ENCODE measurements at places on chromosomes 16 and 17.

GRCh38 chr17:31787857-31788570, 71.0 kb downstream of the COPRS start:
- DNase-seq, result no peak

DNA sequence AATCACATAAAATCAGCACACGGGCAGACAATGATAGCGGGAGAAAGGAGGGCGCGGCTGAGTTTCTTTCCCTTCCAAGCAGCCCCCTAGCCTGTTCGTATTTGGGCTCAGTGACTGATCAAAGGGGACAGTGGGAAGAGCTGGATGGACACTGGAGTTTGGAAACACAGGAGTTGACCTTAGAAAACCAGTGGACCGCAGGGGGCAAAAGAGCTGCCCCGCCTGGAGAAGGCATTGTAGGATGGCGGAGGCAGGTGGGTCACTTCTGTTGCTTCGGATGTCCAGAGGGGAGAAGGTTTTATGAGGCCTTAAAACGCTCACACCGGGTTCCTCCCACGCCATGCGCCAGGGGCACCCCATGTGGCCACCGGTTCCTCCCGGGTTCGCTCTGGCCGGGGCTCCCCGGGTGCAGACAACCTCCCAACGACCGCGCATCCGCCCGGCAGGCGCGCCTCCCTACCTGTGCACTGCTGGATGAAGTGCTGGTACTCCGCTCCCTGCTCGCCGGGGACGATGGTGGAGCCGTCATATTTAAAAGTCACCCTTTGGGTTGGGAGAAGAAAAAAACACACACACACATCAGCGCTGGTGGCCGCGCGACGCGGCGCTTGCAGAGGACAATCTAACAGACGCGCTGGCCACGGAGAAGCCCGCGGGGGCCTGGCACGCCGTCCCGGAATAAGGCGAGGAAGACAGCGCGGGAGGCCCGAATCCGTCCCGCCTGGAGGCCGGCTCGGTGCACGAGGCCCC, 662 bp downstream of the COTL1 start:
- DNase-seq, result peak; percentile 60

DNA sequence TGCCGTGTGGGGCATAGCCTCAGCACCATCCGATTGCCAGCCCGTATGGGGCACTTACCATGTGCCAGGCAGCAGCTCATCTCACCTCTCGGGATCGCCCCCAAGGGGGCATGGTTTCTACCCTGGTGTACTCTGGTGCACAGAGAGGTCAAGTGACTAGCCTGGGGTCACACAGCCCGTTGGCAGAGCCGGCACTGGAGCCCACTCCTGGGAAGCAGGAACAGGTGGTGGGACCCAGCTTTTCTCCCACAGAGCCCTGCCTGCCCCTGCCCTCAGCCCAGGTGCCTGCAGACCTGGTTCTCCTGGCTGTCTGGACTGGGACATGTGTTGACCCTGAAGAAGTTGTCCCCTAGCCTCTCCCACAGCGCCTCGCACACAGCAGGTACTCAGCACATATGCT, 141.8 kb upstream of the CIBAR2 start:
- DNase-seq, result no peak

DNA sequence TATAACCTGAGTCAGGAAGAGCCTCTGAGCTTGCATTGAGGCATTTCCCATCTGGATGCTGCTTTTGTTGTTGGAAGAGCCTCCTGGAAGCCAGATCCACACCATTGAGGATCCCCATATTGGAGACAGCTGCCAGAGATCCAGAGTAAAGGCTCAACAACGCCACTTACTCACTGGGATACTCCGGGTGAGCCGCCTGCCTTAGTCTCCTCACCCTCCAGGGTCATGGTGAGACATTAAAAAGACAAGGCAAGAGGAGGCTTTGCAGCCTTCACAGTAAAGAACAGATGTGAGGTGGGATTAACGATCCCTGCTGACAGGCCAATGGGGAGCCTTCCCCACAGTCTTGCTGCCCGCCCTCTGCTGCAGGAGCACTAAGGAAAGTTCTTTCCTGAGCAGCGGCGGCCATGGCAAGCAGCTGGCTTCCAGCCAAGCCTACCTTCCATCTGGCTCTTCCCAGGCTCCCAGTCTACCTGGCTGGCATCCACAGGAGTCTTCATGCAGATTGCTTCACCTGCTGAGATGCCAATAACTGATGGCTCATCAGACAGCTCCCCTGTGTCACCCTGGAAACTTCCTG, 198.5 kb downstream of the CYLD start:
- DNase-seq, result no peak

- DNase-seq, result no peak
Observed at GRCh38 chr17:13024526-13025257, 6.9 kb upstream of the ELAC2 start.

DNA sequence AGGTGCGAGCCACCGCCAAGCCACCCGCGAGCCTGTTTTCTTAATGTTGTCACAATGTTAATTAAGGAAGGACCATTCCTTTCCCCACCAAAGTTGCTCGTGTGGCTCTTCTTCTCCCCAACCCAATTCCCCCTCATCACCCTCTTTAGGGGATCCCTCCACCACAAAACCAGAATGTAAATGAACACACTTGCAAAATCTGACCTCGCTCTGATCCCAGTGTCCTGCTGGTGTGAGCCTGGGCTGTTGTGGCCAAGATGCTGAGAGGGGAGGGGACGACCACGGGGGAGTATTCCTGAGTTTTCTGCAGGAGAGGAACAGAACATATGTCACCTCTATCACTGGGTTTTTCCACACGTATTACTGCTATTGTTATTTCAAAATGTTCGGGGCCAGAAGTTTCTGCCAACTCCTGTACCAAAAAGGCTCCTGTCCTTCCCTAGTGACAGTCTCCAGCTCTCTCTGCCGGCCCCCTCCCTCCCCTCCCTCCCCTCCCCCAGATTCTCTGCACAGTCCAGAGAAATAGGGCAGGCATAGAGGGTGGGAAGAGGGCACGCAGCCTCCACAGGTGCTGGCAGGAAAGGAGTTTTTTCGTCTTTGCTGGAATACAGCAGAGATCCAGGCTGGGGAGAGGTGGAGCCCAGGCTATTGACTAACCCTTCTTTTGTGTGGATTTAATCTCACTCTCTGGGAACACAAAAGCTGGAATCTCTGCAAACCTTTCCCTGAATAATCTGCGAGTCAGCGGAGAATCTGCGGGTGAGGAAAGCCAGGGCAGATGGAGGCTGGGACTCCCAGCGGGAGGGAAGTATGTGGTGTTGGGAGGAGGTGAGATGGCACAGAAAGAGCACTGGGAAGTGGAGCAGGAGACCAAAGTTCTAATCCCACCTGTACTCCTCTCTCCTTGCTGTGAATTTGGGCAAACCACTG, 4.5 kb upstream of the CA4 start:
- no peak for DNase-seq

GRCh38 chr17:57480438-57481196, 224.3 kb downstream of the MSI2 start:
- DNase-seq, result no peak

GRCh38 chr16:57612494-57612893, 15.9 kb upstream of the ADGRG1 start:
- no peak for DNase-seq

DNA sequence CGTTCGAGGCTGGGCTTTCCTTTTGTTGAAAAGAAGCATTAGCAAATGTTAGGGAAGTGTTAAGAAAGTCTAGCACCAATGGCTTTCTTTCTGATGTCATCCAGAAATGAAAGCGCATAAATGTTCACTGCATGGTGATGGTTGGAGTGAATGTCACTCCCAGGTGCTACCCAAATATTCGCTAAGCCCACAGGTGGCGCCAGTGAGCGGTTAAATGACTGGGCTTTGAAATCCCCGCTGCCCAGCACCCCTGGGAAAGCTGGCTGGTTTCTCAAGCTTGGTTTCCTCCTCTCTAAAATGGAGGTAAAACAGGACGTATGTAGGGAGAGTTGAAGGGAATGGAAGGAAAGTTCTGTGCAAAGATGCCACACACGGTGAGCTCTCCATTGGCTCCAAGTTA, 104.4 kb downstream of the IRX5 start:
- no peak for DNase-seq

DNA sequence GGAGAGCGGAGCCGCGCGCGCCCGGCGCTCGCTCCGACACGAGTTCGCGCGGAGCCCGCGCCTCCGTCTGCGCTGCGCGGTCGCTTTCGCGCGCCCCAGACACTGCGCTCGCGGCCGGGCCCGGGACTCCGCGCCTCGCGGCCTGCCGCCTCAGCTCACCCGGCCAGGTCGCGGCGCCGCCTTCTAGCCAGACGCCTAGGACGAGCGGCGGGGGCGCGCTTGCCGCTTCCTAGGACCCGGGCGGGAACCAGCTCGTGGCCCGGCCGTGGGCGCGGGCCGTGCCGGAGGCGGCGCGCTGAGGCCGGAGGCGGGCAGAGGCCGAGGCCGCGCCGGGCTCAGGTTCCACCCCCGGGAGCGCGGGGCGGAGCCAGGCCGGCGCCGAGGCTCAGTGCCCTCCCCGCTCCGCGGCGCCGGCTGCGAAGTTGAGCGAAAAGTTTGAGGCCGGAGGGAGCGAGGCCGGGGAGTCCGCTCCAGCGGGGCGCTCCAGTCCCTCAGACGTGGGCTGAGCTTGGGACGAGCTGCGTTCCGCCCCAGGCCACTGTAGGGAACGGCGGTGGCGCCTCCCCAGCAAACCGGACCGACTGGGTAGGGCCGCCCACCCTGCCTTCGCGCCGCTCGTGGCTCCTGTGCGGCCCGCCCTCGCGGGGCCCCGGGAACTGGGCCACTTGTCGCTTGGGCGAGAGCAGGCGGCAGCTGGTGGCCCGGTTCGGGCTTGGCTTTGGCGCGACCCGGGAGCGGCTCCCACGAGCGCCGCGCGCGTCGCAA, at the start of gene SPHK1:
SPHK1 (plus strand) TSS at position 388 of the 765 bp plus-strand sequence. CDS start 1,036 bp downstream, outside the sequence.
- DNase-seq, result no peak

DNA sequence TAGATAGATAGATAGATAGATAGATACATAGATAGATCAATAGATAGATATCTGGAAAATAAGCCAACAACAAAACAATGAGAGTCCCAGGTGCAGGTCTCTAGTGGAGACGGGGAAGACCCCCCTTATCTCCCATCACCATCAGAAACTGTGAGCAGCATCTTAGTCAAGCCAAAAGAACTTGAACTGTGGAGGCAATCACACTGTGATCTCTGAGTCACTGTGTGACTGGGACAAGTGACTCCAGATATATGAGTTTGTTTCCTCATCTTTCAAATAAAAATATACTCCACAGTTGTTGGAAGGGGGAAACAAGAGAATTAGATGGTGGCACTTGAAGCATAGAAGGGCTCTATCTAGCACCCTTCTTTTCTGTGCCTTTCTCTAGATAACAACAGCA, 42.1 kb downstream of the NOG start:
- DNase-seq, result no peak

- DNase-seq, result no peak
Observed at GRCh38 chr16:56137269-56137668, 54.0 kb upstream of the GNAO1 start.

GRCh38 chr16:53022374-53022773, 30.3 kb downstream of the CHD9NB start:
- DNase-seq, result peak; percentile 7

DNA sequence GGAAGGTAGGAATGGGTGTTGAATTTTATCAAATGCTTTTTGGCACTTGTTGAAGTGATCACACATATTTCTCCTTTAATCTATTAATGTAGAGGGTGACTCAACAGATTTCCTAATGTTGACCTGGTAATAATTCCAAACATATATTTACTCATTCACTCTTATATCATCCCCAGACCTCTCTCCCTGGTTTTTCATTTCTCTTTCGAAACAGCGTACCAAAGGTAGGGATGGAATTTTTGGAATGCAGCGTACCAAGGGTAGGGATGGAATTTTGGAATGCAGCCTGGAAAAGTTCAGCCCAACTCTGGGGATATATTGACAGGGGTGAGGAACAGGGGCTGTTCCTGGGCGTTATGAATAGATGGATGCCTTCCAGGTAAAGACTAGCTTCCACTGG, 7.3 kb downstream of the KIF18B start:
- DNase-seq, result no peak

GRCh38 chr17:38341035-38341721, 2.6 kb downstream of the GPR179 start:
- peak; percentile 87 for DNase-seq

DNA sequence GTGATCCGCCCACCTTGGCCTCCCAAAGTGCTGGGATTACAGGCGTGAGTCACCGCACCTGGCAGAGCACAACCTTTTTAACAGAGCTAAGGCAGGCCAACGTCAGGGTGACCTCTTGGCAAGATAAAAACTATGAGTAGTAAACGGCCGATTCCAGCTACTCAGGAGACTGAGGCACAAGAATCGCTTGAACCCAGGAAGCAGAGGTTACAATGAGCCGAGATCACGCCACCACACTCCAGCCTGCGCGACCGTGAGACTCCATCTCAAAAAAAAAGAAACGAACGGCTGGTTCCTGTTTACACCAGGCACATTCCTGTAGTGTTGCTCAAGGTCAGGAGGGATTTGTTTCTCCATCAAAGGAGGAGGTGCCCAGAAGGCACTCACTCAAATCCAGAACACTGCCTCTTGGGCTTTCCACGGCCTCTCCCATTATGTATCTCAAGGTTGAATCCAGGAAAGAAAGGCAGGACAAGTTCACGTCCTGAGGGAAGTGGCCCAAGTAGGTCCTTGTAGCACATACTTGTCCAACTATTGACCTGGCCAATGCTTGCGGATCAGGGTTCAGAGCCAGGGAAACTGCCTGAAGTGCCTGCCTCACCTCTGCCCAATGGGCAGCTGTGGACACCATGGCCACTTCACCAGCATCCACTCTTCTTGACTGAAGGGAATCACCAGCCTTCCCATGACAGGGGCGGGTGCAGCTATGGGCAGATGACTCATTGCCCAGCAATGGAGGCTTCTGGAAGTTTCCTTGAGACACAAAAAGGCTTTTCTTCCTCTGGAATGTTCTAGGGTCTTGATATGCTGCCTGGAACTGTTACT, 13.5 kb downstream of the KNOP1 start:
- no peak for DNase-seq

Data from hypothalamus (tissue), 51 donors.